Uterus (tissue), 4 donors: ENCODE measurements at places on chromosomes 11 and 22. TPM values are rescaled to one million over a fixed set of nuclear protein-coding genes. Genes with fewer than 3 reads are reported as not detected.

The KRTAP5-10 gene
- not detected for total RNA-seq

The KRTAP5-11 gene
- not detected for total RNA-seq

The KCNJ4 gene
- 0.21 TPM for total RNA-seq

The F2 gene
- total RNA-seq = not detected

The SCN3B gene
- total RNA-seq = 2.4 TPM

- H3K4me3 ChIP-seq = no peak overlapping the region
- H3K27me3 ChIP-seq = no peaks in the 10 kb centered on the region
- no peaks in the 10 kb centered on the region for H3K36me3 ChIP-seq
- no peak overlapping the region for H3K27ac ChIP-seq
- H3K4me1 ChIP-seq = no peaks in the 10 kb centered on the region
These were observed 118.0 kb downstream of the SIK3 start for GRCh38 chr11:116980136-116980793.
